ENCODE measurements at places on chromosomes 5 and 9.
A peak's percentile ranks its signal among the peaks of the same experiment; 100 is the strongest.

DNA sequence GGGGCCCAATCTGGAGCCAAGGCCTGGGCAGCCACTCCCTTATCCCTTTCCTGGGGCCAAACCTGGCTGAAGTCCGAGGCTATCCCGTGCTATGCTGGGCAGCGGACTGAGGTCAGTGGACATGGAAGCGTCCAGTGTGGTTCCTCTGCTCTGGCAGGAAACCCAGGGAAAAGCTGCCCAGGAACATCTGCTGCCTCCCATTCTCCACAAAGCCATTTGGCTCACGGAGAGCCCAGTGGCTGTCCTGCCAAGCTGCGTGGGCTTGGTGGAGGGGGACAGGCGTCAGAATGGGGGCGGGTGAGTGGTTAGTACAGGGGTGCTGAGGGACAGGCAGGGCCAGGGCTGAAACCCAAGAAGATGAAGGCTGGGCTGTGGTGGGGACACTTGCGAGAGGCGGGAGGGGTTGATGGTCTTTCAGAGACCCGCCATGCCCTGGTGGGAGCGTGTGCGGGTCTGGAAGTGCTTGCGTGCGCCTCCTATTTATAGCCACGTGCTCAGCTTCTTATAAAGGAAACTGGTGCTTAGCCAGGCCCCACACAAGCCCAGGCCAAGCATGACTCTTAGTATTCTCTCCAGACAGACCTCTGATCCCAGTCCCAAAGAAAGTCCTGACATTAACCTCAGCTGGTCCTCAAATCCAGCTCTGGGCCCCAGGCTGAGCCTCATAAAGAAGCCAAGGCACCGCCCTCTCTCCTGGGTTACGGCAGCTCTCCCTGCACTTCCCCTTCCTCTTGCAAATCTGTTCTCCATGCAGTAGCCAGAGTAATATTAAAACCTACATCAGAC, 9.4 kb upstream of the SLC6A7 start:
- DNase-seq, result no peak

DNA sequence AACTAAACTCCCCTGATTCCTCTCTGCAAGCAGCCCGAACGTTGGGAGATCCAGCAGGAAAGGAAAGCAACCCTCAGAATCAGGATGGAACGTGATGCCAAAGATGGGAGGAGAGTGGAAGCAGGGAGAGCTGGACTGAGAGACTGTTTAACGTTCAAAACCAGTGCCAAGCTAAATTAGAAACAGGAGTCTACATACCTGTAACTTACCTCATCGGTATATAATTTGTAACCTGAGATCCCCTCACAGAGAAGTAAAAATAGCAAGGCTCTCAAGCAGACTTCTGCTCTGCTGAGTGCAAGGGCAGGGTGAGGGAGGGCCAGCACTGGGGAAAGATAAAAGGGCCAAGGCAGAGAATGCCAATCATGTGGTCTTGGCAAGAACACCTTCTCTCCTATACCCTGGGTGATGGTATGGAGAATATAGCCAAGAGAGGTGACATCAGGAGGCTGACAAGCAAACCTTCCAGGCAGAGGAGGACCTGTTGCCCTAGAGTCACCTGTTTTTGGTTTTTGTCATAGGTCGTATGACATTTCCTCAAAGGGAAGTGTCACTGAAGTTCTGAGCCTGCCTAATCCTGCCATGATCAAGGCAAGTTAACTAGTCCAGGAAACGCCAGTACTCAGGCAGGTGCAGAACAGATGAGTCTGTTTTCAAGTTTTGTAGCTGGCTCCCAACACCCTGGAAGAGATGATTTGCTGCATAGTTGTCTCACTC, 472.0 kb downstream of the NFIB start:
- DNase-seq, result peak; percentile 11

- DNase-seq, result no peak
These were observed at the start of gene PTGR1 for GRCh38 chr9:111599092-111599954. TSS of gene PTGR1 (minus strand) at chr9:111599647. CDS start at chr9:111597422, 2,225 bp downstream.

DNA sequence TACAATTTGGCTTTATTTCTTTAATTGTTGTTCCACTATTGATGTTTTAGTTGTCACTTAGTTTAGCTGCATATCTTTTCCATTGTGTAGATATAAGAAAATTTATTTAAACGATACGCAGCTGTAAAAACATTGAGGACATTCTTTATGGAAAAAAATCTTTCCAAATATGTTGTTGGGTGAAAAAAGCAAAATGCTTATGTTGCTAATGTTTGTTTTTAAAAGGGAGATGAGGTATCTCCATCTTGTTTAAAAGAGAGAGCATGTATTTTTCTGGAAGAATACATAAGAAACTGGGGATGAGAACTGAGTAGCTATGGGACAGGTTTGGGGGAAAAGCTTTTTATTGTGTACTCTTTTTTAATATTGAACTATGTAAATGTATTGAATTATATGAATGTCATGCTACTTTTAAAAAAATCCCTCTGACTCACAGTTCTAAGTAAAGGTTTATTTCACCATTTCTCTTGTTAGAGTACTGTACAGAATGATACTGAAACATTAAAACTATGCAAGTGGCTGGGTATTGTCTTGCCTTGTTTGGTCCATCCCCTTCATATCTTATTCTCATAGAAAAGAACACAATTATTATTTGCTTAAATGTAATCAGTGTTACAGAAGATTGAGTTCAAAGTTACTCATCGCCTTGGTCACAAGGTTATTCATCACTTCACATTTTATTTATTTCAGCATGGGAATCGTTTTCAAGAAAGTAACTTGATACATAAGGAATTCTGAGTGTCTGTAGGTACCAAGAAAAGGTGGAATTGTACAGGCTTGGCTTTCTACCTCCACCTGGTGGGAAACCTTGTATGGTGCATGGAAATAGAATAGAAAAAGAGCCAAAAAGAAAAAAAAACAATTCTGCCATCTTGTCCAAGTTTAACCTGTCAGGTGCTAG, 85.8 kb downstream of the RIC1 start:
- DNase-seq, result no peak

DNA sequence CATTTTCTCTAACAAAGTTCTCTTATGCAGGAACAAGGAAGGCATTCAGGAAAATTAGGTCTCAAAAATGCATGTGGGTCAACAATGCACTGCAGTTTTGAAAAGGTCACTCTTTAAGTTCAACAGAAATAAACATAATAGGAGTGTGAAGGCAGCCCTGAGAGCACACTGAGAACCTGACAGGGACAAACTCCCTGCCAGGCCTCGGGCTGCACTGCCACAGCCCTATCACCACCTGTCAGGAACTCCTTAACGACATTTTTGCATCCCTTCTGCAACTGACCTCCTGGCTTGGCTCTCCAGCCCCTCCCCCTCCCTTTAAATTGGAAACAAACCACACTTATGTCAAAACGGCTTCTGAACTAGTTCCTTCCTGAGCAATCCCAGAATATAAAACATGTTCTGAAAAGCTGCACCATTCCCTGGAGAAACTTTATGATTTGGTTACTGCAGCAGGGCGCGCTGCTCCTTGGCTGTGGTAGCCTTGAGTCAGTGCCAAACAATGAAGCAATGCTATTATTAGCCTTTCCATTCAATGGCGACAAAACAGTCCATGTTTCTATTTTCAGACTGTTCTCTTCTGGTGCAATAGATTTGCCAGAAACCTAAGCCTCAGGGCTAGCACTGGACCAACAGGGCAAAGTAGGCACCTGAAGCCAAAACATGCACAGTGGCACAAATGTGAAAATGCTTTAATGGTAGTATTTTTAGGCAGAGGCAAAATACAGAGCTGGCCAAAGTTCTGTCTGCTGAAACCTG, 160.1 kb upstream of the ZNF608 start:
- no peak for DNase-seq

DNA sequence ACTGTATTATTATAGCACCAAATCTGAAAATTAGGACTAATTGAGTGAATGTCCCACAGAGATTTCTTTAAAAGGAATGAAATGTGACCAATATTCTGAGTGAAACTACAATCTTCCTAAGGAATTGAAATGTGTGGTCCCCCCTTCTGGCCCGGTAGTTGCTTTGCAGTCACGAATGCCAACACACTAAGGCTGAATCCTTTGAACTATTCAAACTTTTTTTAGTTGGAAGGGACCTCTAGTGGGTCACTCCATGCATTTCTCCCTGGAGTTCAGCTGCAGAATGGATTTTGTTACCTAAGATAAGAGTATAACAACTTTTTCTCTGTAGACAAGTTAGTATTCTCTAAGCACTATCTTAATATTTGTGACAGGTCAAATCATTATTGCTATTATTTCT, 2.8 kb downstream of the CDH6 start:
- DNase-seq, result no peak

GRCh38 chr5:8700222-8700621, 831.3 kb downstream of the MTRR start:
- DNase-seq, result no peak

- no peak for DNase-seq
These were observed 238.4 kb downstream of the ARRDC3 start for GRCh38 chr5:91144491-91145332.

- DNase-seq, result no peak
These were observed 66.9 kb downstream of the FANCC start for GRCh38 chr9:95250462-95251221.

DNA sequence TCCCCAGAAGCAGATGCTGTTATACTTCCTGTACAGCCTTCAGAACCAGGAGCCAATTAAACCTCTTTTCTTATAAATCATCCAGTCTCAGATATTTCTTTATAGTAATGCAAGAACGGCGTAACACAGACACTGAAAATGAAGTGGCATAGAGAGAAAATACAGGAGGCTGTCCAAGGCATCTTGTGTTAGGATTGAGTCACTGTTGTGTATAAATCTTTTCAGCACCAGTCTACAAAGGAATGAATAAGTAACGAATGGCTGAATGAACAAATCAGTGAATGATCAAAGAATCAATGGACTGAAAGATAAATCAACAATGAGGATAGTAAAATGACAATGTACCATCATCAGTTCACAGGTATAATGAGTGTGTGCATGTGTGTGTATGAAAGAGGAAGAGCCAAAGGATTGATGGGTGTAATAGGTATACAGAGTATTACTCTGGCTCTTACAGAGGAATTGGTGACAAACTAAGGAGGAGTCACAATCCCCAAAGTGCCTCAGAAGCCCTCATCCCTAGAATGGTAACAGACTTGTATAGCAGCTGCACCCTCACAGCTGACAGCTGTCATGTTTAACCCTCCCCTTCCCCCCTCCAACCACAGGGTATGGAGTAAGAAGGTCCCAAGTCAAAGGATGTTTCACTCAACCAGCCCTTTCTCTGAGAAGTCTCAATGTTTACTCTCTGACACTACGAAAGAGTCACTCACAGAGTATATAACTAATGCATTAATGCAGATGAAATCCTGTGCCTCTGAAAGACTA, 29.8 kb upstream of the MIER3 start:
- no peak for DNase-seq

- DNase-seq, result no peak
These were observed 28.9 kb downstream of the FYB1 start for GRCh38 chr5:39190311-39191102.

GRCh38 chr5:54289769-54290168, 20.6 kb downstream of the ARL15 start:
- DNase-seq, result no peak

- peak; percentile 38 for DNase-seq
These were observed 22.4 kb downstream of the CCL28 start for GRCh38 chr5:43389679-43390329.

GRCh38 chr5:54736003-54736797, 218.6 kb downstream of the SNX18 start:
- DNase-seq, result no peak

GRCh38 chr5:126438868-126439267, 15.7 kb downstream of the GRAMD2B start:
- DNase-seq, result no peak

DNA sequence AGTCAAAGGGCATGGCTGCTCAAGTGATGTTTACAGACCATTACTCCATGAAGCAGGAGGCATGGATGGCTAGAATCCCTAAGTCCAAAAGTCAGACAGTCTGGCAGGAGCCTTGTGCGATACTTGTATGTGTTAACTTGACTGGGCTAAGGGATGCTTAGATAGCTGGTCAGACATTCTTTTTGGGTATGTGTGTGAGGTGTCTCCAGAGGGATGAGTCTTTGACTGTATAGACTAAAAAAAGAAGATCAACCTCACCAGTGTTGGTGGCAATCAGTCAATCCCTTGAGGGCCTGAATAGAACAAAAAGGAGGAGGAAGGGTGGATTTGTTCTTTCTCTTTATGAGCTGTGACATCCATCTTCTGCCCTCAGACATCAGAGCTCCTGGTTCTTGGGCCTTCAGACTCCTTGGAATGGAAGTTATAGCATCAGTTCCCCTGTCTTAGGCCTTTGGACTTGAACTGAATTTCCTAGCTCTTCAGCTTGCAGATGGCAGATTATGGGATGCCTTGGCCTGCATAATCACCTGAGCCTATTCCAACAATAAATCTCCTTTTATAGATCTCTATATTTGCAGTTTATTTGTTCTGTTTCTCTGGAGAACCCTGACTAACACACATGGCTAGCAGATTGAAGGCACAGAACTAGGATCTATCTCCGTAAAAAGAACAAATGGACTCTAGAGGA, 9.7 kb upstream of the HSPB3 start:
- DNase-seq, result no peak

DNA sequence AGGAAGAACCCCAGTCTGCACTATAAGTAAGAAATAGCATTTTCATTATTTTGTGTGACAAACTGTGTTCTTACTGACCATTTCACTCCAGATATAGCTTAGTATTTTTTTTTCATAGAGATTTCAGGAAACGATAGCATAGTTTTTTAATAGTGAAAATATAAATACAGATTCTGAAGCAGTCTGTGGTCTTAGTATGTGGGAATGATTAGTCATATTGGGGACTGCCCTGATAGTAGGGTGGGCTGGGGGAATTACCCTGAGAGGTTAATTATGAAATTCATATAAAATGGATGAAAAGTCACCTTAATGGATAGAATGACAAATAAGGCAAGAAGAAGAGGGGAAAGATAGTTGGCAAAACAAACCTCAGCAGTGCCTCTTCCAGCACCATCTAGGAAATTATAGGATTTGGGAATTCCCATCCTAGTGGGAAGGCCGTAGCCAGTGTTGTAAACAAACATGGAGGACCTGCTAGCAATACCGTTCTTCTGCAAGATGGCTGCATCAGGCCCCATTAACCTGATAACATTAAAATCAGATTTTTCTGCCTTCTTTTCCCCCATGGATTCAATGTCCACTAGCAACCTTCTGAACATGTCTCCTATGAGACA, 23.7 kb upstream of the NR3C1 start:
- DNase-seq, result no peak

GRCh38 chr9:101457003-101457402, 21.4 kb upstream of the ALDOB start:
- no peak for DNase-seq

DNA sequence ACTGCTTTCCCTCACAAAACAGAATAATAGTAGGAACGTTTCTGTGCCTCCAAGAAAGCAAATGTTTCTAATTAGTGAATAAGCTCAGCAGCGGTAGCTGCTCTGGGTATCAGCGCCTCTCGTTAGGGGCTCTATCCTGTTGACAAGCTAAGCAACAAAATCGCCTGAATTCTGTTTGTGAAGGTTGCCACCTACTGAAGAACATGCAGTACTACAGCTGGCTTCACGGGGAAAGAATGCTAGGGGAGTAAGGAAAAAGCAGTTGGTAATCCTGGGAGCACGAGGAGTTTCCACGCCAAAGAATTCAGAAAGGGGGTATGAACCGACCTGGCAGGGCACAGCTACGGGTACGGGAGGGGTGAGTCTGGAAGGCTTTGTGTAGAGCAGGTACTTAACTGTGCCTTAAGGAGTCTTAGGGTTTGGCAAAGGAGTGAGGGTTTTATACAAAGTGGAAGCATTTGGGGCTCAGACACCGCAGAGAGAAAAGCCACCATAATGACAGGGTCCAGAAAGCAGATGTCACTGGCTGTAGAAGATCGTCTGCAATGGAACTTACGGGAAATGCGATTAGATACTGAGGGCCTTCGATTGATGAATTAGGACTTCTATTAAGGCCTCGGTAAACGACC, 171.7 kb downstream of the TTC39B start:
- DNase-seq, result peak; percentile 9
